NCI-H2081 (cell line): ENCODE measurements at places on chromosomes 16 and 17.
A peak's percentile ranks its signal among the peaks of the same experiment; 100 is the strongest.

DNA sequence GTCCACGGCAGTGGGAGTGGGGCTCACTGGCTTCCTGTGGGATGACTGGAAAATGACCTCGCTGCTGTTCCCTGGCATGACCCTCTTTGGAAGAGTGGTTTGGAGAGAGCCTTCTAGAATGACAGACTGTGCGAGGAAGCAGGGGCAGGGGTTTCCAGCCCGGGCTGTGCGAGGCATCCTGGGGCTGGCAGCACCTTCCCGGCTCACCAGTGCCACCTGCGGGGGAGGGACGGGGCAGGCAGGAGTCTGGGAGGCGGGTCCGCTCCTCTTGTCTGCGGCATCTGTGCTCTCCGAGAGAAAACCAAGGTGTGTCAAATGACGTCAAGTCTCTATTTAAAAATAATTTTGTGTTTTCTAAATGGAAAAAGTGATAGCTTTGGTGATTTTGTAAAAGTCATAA is 7.8 kb upstream of the RNF213 start:
- peak; percentile 74 for DNase-seq

DNA sequence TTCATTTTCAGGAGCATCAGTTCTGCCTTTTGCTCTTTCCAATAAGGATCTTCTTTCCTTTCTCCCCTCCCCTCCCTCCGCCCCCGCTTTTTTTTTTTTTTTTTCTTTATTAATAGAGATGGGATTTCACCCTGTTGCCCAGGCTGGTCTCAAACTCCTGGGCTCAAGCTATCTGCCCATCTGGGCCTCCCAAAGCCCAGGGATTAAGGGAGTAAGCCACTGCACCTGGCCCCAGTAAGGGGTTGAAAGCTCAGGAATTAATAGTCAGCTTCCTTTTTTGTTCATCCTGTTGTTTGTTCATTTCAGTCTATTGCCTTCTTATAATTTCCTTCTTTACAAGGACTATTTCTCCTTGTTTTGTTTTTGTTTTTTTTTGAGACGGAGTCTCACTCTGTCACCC is 7.9 kb upstream of the C17orf58 start:
- no peak for DNase-seq

GRCh38 chr16:24976971-24977677 is 38.0 kb downstream of the ARHGAP17 start:
- no peak for DNase-seq

GRCh38 chr17:40686192-40686591 is 17.4 kb downstream of the KRT24 start:
- peak; percentile 17 for DNase-seq

- no peak for DNase-seq
Measured at GRCh38 chr16:11196286-11196828, 59.6 kb downstream of the SOCS1 start.

DNA sequence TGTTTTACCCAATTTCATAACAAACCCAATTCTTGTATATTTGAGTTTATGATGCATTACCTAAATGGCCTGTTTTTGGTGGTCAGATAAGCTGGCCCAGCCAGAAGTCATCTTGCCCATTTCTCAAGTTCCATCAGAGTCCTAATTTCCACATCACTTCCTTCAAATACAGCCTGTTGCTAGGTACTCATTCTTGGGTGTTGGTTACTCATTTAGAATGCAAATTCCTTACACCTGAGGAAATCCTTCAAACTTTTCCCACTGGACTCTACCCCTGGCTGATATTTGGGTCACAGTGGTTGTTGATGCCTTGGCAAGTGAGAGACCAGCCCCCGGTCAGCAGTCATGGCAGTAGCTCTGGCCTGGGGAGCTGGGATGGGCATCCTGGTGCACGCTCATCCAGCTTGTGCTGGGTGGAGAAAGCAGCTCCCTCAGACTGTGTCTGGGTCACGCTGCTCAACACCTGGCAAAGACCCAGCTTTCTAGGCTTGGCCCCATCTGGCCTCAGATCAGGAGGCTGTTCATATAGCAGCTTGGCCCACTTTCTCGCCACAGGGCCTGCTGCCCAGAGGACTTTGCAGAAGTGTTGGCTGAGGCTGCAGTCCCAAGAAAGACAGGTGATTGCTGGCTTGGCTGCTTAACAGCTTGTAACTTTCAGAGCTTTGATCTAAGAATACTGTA is 25.8 kb downstream of the WSB1 start:
- no peak for DNase-seq

- no peak for DNase-seq
Measured at GRCh38 chr17:40870136-40870535, 3.1 kb upstream of the KRT12 start.

DNA sequence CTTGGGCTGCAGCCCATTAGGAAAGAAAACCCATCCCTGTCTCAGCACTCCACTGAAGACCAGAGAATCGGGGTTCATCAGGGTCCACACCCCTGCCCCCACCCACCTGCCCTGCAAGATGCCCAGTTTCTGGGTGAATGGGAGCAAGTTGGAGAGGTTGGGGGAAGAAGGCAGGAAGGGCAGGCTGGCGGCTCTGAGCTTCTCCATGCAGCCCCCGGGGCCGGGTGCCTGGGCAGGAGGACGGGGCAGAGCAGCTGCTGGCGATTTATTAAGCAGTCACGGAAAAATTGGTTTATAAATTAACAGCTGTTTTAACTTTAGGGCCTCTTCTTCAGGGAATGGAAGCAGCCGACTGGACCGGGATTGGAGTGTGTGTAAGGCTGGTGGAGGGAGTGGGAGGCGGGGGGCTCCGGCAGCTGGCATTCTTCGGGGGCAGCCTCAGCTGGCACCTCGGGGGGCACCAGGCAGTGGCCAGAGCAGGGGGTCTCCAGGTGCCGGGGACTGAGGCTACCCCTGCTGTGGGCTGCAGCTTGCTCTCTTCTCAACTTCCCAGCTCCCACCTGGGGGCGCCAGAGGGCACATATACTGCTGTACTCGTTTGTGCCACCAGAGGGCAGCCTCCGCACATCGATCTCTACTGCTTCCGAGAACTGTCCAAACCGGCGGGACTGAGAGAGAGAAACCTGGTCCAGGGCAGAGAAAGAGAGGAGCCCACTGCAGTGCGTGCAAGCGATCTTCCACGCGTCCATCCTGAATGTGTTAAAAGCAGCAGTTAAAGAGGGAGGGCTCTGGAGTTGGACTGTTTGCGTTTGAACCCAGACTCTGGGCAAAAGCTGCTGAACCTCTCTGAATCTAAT is 5.0 kb upstream of the PPP1R1B start:
- DNase-seq: peak; percentile 84

GRCh38 chr16:89827383-89828198 is 684 bp upstream of the SPIRE2 start:
- peak; percentile 43 for DNase-seq

DNA sequence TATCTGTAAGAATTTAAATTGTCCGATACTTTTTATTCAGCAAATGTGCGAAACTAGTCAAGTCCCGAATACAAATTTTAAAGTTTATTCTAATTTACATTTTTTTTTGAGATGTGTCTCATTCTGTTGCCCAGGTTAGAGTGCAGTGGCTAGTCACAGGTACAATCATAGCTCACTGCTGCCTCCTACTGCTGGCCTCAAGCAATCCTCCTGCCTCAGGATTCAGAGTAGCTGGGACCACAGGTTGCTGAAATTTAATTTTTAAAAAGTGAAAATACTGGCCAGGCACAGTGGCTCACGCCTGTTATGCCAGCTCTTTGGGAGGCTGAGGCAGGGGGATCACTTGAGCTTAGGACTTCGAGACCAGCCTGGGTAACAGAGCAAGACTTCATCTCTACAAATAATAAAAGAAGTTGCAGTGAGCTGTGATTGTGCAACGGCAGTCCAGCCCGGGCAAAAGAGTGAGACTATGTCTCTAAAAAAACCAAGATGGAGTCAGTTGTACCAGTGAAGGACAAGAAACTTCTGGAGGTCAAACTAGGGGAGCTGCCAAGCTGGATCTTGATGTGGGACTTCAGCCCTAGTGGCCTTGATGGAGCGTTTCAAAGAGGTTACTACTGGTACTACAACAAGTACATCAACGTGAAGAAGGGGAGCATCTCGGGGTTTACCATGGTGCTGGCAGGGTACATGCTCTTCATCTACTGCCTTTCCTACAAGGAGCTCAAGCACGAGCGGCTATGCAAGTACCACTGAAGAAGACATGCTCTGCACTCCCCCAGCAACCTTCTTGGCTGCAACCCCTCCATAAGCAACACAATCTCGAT is 5.6 kb downstream of the POLG2 start:
- no peak for DNase-seq

DNA sequence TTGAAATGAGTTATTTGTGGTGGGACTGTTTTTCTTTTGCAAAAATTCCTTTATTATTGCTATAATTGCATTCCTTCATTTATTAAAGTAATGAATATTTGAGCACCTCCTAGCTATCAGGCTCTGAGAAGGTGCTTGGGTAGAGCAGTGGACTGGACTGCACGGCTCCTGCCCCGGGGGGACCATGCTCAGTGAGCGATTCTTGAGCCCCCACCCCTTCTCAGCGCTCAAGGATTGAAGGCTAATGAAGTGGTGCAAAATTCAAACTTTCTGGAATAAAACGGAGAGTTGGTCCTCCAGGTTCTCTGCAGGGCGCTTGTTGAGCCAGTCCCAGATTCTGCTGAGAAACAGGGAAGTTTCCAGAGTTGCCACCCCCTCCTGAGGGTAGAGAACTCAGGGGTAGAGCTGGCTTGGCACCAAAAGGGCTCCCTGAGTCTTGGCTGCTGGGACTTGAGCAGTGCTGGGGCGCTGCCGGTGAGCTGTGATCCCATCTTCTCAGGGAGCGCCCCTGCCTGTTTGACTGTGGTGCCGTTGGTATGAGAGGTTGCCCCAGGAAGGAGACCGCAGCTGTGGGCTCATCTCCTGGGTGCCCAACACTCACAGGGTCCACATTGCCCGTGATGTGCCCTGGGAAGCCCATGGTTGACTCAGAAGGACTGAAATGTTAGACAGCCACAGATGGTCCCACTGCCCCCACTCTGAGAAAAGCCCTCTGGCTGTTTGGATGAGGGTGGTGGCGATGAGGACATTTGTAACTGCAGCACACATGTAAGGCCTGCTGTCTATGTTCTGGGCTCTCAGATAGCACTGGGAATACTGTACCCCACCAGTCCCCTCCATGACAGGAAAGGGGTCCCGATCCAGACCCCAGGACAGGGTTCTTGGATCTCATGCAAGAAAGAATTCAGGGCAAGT is 20.0 kb downstream of the KSR1 start:
- DNase-seq: no peak

DNA sequence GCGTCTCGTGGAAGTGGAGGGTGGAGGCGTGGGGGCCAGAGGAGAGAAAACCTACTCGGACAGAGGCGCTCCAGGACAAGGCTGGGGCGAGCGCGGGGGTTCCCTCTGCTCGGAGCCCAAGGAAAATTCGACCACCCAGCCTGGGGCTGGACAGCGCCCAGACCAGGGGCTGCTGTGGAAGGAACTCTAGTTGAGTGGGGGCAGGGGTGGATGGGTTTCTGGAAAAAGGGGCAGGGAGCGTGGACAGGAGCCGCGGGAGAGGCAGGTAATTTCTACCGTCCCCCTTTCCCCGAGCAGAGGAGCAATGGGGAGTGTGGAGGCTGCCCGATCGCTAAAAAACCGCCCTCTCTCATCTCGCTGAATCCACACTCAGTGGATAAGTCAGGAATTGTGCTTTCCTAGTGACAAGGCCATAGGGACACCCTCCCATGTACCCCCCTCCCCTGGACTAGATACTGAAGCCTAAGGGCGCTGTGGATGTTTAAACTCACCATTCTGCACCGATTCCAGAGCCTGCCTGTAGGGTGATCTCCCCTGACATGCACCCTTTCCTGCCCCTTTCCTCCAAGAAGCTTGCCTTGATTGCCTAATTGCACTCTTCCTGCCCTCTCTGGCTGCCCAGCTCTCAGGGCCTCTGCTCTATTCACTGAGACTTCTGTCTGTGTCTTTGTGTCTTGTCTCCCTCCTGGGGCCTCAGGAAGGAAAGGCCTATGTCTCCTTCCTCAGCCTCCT is 90.7 kb upstream of the TMEM97 start:
- no peak for DNase-seq

DNA sequence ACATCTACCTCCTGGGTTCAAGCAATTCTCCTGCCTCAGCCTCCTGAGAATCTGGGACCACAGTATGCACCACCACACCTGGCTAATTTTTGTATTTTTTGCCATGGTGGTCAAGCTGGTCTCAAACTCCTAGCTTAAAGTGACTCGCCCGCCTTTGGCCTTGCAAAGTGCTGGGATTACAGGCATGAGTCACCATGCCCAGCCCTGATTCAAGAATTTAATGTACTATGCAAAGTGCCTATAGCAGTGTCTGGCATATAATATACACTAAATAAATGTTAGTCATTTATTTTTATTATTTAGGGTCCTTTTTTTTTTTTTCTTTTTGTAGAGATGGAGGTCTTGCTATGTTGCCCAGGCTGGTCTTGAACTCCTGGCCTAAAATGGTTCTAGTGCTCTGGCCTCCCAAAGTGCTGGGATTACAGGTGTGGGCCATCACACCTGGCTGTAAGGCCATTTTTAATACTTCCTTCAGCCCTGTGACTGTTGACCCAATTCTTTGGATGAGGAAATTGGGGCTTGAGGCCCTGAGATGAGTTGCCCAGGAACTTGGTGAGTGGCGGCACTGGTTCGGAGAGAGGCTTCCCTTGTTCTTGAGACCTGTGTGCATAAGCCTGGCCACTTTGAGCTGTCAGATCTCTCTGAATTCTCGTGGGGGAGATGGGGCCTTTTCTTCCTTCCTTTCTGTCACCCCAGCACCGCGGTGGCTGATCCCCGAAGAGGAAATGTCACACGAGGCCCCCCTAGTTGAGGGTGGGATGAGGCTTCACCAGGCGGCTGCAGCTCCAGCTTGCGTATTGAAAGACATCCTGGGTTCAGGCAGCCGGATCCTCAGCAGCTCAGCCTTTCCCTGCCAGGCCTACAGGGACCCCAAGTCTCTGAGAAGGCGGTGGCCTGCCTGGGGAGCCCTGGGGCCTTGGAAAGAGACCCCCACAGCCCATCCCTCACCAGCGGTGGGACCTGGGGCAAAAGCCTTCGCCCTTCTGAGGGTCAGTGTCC is 38.7 kb downstream of the LAT start:
- DNase-seq: no peak

DNA sequence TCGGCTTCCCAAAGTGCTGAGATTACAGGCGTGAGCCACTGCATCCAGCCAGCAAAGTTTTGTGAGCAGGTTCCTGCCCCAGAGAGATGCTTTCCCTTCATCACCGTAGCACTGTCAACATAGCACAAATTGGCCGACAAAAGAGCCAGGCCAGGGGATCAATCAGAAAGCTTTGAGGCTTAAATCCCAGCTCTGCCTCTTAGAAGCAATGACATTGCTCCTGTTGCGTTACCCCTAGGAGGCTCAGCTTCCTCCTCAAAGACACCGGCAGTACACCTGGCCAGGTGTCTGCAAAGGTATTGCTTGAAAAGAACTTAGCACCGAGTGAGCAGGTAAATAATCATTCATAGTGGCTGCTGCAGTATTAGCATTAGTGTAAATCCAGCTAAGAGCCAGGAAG is 86.5 kb downstream of the NDE1 start:
- DNase-seq: no peak

DNA sequence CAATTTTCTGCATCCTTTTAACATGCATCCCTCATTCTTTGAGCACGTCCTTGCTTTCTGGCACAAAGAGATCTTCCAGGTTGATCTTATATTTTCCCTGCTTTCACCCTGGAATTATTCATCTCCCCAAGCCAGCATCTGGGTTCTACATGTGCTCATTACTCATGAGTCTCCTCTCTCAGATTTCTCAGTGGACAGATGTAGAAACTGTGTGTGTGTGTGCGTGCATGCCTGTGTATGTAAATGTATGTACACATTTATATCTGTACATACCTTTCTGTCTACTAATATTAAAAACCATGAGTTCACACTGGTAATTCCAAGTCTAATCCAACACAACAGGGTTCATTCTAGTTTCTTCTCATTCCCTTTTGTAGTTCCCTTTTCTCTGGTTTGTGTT is 41.9 kb upstream of the NSRP1 start:
- no peak for DNase-seq

- DNase-seq: peak; percentile 88
Measured at GRCh38 chr17:43760254-43760852, 1.8 kb upstream of the SOST start.
